ENCODE measurements at places on chromosomes 16 and 17. TPM values are rescaled to one million over a fixed set of nuclear protein-coding genes. Genes with fewer than 3 reads are reported as not detected.

GRCh38 chr16:11913425-11914079, 2.2 kb downstream of the GSPT1 start:
- no peak for DNase-seq

- DNase-seq: no peak
Measured at GRCh38 chr16:17204644-17205043, 266.1 kb downstream of the XYLT1 start.

GRCh38 chr16:85017151-85017550, 5.8 kb upstream of the ZDHHC7 start:
- no peak for DNase-seq

TMIGD1 gene
- not detected for total RNA-seq

DNA sequence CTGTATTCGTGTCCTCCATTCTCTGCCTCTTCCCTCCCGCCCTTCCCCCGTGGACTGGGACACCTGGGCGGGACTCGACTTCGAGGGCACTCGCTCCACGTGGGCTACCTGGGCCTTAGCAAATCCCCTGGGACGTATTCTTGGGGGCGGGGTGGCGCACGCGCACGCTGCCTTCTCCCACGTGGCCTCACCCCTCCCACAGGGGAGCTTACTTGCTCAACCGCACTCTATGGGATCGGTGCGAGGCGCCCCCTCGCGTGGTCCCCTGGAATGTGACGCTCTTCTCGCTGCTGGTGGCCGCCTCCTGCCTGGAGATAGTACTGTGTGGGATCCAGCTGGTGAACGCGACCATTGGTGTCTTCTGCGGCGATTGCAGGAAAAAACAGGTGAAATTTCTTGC, 3.5 kb downstream of the VMO1 start:
- DNase-seq: no peak

IRX3 gene
- total RNA-seq: 28.7 TPM

PRSS36 gene
- 1.3 TPM for total RNA-seq

DNA sequence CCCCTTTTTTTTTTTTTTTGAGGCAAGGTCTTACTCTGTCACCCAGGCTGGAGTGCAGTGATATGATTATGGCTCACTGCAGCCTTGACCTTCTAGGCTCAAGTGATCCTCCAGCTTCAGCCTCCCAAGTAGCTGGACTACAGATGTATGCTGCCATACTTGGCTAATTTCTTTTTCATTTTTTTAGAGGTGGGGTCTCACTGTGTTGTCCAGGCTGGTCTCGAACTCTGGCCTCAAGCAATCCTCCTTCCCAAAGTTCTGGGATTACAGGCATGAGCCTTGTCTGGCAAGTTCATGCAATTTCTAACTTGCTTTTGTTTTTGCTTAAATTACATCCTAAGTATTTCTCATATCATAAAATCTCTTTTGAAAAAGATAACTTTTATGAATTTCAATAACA, 33.8 kb upstream of the NFAT5 start:
- no peak for DNase-seq

- DNase-seq: no peak
Measured at GRCh38 chr16:50585331-50585776, 37.2 kb downstream of the NKD1 start.

GRCh38 chr17:72556944-72557826, 436.4 kb downstream of the SOX9 start:
- DNase-seq: no peak

CSH1 gene
- not detected for total RNA-seq
